Muscle of arm (tissue), 14 donors: ENCODE measurements at places on chromosomes 2 and 18. TPM values are rescaled to one million over a fixed set of nuclear protein-coding genes. Genes with fewer than 3 reads are reported as not detected.
A peak's percentile ranks its signal among the peaks of the same experiment; 100 is the strongest.

CCDC121 gene
- polyA plus RNA-seq: 7.8 TPM

NFATC1 gene
- polyA plus RNA-seq: 15.0 TPM

DNA sequence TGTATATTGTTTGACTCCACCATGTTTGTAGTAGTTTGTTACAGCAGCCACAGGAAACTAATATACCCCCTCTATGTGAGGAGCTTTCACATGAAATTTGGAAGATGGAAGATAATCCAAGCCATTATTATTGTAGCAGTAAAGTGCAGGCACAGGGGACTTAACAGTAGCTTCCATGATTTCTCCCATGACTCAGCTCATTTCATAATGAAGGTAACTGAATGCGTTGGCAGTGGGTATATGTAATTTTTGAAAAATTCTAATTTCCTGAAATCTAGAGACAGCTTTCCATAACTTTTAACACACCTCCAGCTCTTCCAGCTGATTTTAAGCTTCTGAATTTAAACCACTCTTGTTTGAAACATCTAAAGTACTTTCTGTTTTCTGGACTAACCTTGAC is 181.2 kb downstream of the NR4A2 start:
- DNase-seq: no peak

DNA sequence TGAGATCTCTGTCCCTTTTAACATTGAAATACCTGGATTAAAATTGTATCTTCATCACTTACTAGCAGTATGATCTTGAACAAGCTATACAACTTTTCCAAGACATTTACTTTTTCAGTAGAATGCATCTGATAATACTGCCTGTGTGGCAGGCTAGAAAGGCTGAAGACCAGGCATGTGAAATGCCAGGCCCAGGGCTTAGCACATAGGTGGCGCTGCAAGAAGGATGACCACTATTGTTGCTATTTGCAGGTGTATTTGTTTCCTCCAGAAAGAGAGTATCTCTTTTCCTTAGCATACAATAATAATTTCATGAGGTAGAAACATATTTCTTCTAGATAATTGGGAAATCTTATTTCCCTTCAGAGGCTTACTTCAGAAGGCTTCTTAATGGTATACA is 331.3 kb downstream of the THSD7B start:
- DNase-seq: no peak

DNA sequence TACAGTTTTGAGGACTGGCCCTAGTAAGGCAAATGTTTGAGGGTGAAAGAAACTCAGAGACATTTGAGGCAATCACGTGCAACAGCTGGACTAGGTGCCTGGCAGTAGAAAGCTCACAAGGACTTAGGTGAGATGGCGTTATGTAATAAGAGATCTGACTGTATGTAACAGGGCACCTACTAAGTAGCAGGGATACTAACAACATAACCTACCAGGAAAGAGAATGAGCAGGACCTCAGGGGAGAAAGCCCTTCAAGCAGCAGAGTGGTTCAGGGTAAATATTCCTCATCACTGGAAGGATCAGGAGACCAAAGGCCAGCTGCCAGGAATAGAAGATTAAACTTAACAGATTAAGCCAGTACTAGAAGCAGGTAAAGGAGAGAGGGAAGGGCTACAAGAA is 53.4 kb downstream of the ARHGAP15 start:
- DNase-seq: no peak

- peak; percentile 94 for DNase-seq
These were observed 62.2 kb downstream of the KIAA2012 start for GRCh38 chr2:202135091-202135874.

- DNase-seq: no peak
These were observed 229.4 kb downstream of the TWIST2 start for GRCh38 chr2:239077260-239077659.
